Esophagus squamous epithelium (tissue), 5 donors: ENCODE measurements at places on chromosomes 5 and 9.

- H3K4me1 ChIP-seq = no peaks in the 10 kb centered on the region
- H3K27me3 ChIP-seq = no peaks in the 10 kb centered on the region
- H3K36me3 ChIP-seq = no peaks in the 10 kb centered on the region
Measured at GRCh38 chr5:167969998-167970397, 321.4 kb upstream of the WWC1 start.

DNA sequence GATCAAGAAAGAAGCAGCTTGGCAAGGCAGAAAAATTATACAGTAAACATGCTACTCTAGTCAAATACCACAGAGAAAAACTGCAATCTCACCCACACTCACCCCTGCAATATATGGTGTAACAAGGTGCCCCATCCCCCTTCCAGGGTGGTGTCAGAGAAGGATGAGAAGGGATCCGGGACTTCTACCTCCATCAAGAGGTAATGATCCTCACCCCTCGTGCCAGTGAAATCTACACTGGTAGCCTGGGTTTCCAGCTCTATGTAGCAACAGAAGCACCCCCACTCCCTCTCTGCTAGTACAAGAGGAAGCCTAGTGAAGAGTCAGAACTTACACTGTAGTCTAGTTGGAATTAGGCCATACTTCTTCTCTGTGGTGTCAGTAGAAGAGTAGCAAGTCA lies 18.9 kb downstream of the SLCO4C1 start:
- DNase-seq = no peak
- H3K27me3 ChIP-seq = no peaks in the 10 kb centered on the region
- no peaks in the 10 kb centered on the region for H3K36me3 ChIP-seq

GRCh38 chr9:110072597-110073355 lies 135.2 kb downstream of the C9orf152 start:
- H3K27me3 ChIP-seq = no peaks in the 10 kb centered on the region
- peaks cover 15% of the 10 kb centered on the region for H3K4me1 ChIP-seq

DNA sequence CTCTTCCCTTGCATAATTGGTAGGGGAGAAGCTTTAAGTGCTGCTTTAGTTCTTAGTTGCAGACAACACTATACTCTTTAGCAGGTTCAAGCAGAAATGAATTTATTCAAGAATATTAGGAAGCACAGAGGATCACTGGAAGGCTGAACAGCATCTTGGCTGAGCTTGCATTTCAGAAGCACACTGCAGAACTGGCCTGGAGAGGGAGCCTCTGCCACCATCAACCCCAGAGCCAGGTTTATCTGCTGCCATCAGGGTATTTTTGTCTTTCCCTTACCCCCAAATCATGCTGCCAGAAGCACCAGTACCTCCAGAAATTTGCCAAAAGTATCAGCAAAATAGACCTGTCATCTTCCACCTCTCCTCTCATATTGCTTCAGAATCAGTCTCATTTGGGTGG lies 440.7 kb downstream of the DMAC1 start:
- H3K36me3 ChIP-seq = no peaks in the 10 kb centered on the region
- no peaks in the 10 kb centered on the region for H3K4me1 ChIP-seq
- no peak for DNase-seq
- H3K4me3 ChIP-seq = no peak overlapping the region
- H3K27ac ChIP-seq = no peak overlapping the region
- H3K27me3 ChIP-seq = no peaks in the 10 kb centered on the region

DNA sequence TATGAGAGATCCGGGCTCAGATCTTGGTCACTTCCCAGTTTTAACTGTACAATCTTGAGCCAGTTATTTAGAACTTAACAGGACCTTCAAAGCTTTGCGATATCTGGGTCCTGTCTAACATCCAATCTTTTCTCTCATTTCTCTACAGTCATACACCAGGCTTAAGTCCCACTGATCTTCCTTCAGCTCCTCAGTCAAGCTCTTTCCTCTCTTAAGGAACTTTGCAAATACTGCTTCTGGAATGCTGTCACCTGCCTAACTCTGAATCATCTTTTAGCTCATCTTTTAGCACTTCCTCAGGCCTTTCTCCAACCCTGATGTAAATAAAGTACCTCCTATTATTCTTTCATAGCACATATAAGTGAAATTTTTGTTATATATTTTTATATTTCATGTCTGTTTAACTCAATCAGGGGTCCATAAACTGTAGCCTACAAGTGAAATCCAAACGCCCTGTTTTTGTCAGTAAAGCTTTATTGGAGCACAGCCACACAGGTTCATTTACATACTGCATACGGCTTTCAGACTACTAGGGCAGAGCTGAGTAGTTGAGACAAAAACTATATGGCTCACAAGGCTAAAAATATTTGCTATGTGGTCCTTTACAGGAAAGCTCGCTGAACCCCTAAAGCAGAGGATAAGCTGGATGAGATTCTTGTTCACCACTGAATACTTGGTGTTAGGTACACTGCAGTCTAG lies 63.5 kb downstream of the MEF2C start:
- H3K27me3 ChIP-seq = no peaks in the 10 kb centered on the region
- no peak overlapping the region for H3K4me3 ChIP-seq
- no peaks in the 10 kb centered on the region for H3K36me3 ChIP-seq

DNA sequence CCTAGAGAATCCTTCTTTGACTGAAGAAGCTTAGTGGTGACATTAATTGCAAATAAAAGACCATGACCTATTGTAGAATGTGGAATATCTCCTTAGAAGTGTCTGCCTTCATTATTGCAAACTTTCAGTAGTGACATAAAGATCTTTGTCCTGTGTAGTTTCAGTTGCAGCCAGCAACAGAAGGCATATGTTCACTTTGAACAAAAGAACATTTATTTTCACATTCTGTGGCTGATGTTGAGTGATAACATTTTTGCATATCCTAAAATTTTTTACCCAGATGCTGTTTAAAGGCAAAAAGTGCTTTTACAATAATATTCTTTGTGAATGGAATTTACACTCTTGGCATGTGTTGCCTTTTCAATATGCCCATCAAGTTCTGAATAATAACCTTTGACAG lies 165.9 kb downstream of the TMC1 start:
- H3K27ac ChIP-seq = no peak overlapping the region
- H3K36me3 ChIP-seq = no peaks in the 10 kb centered on the region
- no peak overlapping the region for H3K4me3 ChIP-seq
- no peaks in the 10 kb centered on the region for H3K27me3 ChIP-seq
- H3K4me1 ChIP-seq = no peaks in the 10 kb centered on the region

GRCh38 chr5:98504505-98504904 lies 269.0 kb upstream of the RGMB start:
- DNase-seq = no peak
- no peak overlapping the region for H3K27ac ChIP-seq
- no peak overlapping the region for H3K4me3 ChIP-seq

DNA sequence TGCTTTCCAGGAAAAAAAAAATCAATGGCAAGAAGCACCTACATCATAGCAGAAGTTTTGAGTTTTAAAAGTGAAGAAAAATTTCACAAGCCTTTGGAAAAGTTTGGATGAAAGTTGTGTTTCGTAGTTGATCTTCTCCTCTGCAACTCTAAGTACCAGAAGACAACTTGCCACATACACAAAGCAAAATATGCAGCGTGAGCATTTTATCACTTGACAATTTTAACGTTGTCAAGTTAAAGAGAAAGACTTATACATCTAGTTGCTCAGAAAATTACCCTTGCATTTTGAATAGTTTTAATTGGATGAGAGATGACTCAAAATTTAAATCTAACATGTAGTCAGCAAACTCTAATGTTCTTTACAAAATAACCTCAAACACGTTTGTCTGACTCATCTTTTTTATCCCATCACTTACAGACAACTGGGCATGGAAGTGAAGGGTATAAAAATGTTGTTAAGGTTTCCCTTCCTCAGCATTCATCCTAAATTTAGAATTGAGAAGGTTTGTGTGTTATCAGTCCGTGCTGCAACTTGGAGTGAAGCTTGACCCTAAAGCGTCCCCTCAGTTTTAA lies 213.4 kb downstream of the MARCHF11 start:
- no peak overlapping the region for H3K27ac ChIP-seq
- H3K4me3 ChIP-seq = no peak overlapping the region
- no peaks in the 10 kb centered on the region for H3K27me3 ChIP-seq
- H3K4me1 ChIP-seq = no peaks in the 10 kb centered on the region
- no peaks in the 10 kb centered on the region for H3K36me3 ChIP-seq
- DNase-seq = no peak

- no peaks in the 10 kb centered on the region for H3K27me3 ChIP-seq
- peaks cover 9% of the 10 kb centered on the region for H3K4me1 ChIP-seq
- H3K4me3 ChIP-seq = no peak overlapping the region
- H3K27ac ChIP-seq = no peak overlapping the region
Measured at GRCh38 chr5:132526290-132526973, 16.9 kb downstream of the IL5 start.

DNA sequence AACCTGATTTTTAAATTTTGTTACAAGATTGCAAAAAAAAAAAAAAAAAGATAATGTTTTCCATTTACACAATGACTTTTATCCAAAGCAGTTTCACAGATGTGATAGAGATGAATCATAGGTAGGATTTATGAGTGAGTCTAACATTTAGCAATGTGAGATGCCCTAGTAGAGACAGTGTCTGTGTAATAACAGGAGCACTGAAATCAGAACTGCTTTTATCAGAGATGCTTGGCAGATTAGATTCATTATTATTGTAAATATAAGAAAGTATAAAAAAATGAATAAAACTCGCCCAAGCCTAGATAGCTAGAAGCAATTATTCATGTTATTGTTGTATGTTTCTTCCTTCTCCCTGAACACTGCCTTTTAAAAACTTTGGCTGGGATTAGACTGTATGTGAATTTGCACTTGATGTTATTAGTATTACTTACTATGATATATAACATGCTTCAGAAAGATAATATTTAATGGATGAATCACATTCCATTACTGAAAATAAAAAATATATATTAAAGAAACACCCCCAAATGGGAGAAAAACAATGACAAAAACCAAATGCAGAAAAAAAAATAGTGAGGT lies 567.3 kb upstream of the KLF4 start:
- H3K4me3 ChIP-seq = no peak overlapping the region
- no peaks in the 10 kb centered on the region for H3K36me3 ChIP-seq
- H3K27ac ChIP-seq = peak overlapping the region; percentile 82
- H3K27me3 ChIP-seq = no peaks in the 10 kb centered on the region
- H3K4me1 ChIP-seq = peaks cover 43% of the 10 kb centered on the region

DNA sequence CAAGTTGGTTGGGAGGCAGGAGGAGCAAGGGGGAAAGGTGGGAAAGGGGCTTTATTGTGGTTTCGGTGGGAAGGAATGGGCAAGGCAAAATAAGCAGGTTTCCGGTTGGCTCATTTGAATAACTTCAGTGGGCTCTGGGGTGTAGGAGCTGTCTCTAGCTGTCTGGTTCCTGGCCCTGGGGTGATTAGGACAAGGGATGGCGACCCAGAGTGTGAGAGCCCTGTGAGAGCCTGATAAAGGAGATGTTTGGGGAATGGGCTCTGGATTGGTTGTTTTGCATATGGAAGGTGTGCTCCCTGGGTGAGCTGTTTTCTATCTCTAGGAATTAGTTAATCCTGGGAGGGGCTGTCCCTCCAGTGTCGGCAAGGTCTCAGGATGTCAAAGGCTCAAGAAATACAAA lies 15.4 kb downstream of the ANKRD34B start:
- no peaks in the 10 kb centered on the region for H3K36me3 ChIP-seq
- H3K4me3 ChIP-seq = no peak overlapping the region
- H3K4me1 ChIP-seq = no peaks in the 10 kb centered on the region
- no peak for DNase-seq
- H3K27ac ChIP-seq = no peak overlapping the region
- H3K27me3 ChIP-seq = no peaks in the 10 kb centered on the region

DNA sequence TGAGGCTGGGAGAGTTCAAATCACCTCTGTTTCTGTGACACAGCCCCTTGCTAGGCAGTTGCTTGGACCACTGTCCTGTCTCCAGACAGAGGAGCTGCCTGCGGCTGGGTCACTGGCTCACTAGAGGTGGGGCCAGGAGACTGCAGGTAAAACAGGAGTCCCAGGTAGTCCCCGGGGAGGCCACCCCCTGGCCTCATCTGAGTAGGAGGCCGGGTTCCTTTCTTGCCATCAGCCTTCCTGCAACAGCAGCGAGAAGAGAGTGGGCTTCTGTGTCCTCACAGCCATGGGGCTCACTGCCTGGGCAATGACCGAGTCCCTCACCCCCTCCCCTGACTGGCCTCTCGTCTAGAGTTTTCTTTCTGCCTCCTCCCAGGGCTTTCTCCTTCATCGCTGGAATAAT lies 197.5 kb downstream of the CDK5RAP2 start:
- H3K27ac ChIP-seq = no peak overlapping the region
- no peak for DNase-seq
- H3K4me1 ChIP-seq = peaks cover 11% of the 10 kb centered on the region
- H3K4me3 ChIP-seq = no peak overlapping the region

- no peak overlapping the region for H3K27ac ChIP-seq
- DNase-seq = no peak
- H3K4me3 ChIP-seq = peak overlapping the region; percentile 0
Measured at GRCh38 chr9:109496218-109496617, 1.9 kb downstream of the PTPN3 start.
